HFF-Myc (cell line): ENCODE measurements at places on chromosomes 1 and 21.

- no peak for DNase-seq
Observed at GRCh38 chr1:204343802-204344201, 15.9 kb downstream of the PLEKHA6 start.

- no peak for DNase-seq
Observed at GRCh38 chr21:43805275-43805800, 16.0 kb downstream of the RRP1 start.

DNA sequence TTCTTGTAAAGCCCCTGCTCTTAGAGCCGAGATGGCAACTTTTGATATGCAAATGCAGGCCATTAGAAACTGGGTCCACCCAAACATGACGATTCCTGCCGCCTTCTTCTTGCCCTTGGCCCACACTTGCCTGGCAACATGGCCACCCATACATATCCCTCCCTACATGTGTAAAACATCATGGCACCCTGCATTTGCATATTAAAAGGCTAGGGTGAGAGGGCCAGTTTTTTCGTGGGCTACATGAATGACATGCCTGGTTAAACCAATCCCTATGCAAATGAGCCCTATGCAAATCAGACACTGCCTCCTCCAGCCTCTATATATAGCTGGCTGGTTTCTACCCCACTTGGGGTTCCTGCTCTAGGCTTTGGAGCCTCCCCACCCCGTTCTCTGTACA lies 18.8 kb downstream of the PLA2G2A start:
- DNase-seq: no peak

- DNase-seq: no peak
Observed at GRCh38 chr1:194809215-194809614, 1622.8 kb upstream of the B3GALT2 start.

GRCh38 chr1:13774121-13774520 lies 74.1 kb downstream of the PRDM2 start:
- DNase-seq: no peak

DNA sequence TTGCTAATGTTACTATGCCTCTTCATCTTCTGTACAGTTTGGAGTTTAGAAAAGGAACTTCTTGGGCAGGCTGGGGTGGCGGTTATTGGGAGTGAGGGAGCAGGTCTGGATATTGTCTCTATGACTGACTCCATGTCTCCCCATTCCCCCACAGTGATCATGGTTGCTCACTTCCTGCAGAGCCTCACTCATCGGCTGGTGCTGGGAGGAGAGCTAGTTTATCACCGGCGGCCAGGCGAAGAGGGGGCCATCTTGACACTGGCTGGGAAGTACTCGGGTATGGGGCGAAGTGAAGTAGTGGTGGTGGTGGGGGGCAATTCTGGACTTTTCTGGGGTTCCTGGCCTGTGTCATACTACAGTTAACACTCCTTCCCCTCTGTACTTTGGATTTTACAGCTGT lies 2.2 kb downstream of the TOMM40L start:
- DNase-seq: no peak

DNA sequence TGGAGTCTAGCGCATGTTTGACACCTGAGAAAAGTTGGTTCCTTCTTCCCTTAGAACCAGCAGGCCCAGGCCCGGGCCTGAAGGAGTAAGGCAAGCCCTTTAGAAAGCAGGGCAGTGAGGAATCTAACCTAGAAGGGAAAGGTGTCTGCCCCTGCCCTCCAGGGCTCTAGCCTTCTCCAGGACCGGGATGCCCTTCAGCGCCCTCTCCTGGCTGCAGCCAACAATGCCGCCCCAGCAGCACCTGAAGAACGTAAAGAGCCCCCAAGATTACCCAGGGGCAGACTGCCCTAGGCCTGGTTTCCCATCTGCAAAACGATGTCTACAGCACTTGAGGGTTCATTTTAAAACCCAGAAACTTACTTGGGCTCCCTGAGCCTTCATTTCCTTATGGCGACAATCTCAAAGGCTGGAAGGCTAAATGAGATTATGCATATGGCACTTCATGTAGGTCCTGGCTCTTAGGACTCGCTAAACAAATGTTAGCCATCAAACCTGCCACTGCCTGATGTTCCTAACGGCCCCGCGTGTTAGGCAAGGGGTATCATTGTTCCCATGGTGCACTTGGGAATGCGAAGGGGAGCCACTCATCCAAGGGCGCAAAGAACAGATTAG lies 106.7 kb upstream of the KLHDC7A start:
- DNase-seq: no peak

DNA sequence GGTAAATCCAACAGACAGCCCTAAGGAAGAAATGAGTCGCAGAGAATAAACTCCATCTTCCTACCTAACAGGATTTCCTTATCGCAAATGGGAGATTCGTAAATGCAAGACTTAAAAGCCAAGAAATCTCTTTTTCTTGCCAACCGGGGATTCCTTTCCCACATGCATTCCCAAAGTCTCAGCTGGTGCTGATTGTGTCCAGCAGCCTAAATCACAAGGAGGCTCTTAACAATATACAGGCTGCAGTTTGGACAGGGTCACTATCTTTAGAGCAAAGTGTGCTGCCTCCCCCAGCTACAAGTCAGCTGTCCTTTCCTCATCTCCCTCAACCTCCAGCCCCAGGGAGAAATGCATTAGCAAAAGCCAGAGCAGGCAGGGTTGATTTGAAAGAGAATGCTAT lies 189.8 kb upstream of the PLXNA2 start:
- no peak for DNase-seq

- no peak for DNase-seq
Observed at GRCh38 chr21:31900121-31900895, 27.5 kb downstream of the HUNK start.

DNA sequence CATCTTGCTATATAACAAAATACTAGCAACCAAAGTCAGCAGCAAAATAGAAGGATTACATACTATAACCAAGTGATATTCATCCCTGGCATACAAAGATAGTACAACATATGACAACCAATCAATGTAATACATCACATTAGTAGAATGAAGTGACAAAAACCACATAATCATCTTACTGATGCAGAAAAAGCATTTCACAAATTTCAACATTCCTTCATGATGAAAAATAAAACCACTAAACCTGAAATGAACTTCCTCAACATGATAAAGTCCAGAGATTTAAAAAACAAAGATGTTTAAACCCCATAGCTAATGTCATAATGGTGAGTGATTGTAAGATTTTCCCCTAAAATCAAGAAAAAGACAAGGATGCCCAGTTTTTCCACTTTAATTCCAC lies 18.6 kb downstream of the RO60 start:
- DNase-seq: no peak

DNA sequence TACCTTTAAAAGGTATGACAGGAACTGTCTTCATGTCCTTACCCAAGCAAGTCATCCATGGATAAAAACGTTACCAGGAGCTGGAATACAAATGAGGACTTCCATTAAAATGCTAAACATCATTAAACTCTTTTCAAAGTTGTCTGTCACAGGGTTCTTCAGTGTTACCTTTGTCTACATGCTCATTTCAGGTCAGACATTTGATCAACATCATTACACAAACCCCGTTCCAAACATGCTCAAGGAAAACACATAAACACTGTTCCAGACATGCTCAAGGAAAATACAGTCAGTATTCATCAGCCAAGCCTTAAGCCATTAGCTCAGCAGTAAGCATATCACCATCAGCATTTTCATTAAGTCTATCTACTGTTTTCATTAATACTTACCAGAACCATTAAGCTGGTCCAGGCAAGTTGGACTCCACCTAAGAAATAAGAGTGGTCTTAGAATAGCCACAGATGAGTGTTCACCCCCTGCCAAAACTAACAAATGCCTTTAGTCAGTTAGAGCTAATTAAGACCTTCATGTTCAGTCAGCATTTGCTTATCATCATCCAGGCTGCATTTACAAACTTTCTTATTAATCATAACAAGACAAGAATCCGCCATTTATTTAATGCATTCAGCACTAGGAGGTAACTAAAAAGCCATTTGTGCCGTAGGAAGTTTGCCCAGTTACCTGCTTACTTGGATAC lies 2.2 kb downstream of the GAS5 start:
- no peak for DNase-seq
